ENCODE measurements at places on chromosomes 2 and 18. TPM values are rescaled to one million over a fixed set of nuclear protein-coding genes. Genes with fewer than 3 reads are reported as not detected.

GAL3ST2 gene
- total RNA-seq, result 0.16 TPM

PPM1B gene
- 40.4 TPM for total RNA-seq

CDH19 gene
- total RNA-seq, result not detected

CHRNA1 gene
- total RNA-seq, result not detected

TEX261 gene
- total RNA-seq, result 95.4 TPM

REG3G gene
- not detected for total RNA-seq

HSBP1L1 gene
- 4.2 TPM for total RNA-seq

APLF gene
- total RNA-seq, result 3.6 TPM

LAMA1 gene
- total RNA-seq, result not detected

VPS4B gene
- 60.8 TPM for total RNA-seq

ARL6IP6 gene
- total RNA-seq, result 28.2 TPM

SPP2 gene
- total RNA-seq, result not detected

SLC30A3 gene
- 0.55 TPM for total RNA-seq

SERPINB12 gene
- not detected for total RNA-seq

CCDC148 gene
- not detected for total RNA-seq

SAG gene
- not detected for total RNA-seq

FIGN gene
- not detected for total RNA-seq

AFF3 gene
- 0.48 TPM for total RNA-seq

FARSB gene
- 57.0 TPM for total RNA-seq

KCNG2 gene
- total RNA-seq, result not detected

PTGR3 gene
- total RNA-seq, result 26.3 TPM
